ENCODE measurements at places on chromosomes 16 and 17.

DNA sequence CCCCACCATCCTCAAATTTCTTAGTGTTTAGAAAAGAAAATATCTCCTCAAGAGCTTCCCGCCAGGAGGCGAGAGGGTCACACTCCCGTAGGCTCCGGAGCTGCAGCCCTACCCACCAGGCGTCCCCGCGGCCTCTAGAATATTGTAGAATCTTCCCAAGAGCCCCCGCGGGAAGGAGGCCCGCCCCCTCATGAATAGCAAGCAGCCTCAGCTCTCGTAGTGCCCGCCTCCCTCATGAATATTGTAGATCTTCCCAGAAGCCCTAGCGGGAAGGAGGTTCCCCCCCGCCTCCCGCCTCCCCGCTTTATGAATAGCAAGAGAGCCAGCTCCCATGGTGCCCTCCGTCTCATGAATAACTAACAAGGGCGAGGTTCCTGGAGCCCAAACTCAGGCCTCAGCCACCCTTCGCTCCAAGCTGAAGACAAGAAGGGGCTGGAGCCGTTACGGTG is at the start of gene FBXO47:
Gene FBXO47 (minus strand): TSS at position 114 of the 449 bp plus-strand sequence. CDS start 4,378 bp downstream, outside the sequence.
- peak; percentile 90 for DNase-seq

- peak; percentile 61 for DNase-seq
Observed at GRCh38 chr16:14369734-14370598, 260.1 kb downstream of the PARN start.

- DNase-seq = peak; percentile 71
Observed at GRCh38 chr17:61412143-61412859, 12.7 kb downstream of the TBX2 start.

- DNase-seq = peak; percentile 11
Observed at GRCh38 chr16:74107795-74108610, 188.6 kb upstream of the PSMD7 start.

GRCh38 chr17:51152766-51153209 is 571 bp upstream of the NME1 start:
- no peak for DNase-seq

- DNase-seq = no peak
Observed at GRCh38 chr17:4272213-4272971, 8.6 kb upstream of the ANKFY1 start.

DNA sequence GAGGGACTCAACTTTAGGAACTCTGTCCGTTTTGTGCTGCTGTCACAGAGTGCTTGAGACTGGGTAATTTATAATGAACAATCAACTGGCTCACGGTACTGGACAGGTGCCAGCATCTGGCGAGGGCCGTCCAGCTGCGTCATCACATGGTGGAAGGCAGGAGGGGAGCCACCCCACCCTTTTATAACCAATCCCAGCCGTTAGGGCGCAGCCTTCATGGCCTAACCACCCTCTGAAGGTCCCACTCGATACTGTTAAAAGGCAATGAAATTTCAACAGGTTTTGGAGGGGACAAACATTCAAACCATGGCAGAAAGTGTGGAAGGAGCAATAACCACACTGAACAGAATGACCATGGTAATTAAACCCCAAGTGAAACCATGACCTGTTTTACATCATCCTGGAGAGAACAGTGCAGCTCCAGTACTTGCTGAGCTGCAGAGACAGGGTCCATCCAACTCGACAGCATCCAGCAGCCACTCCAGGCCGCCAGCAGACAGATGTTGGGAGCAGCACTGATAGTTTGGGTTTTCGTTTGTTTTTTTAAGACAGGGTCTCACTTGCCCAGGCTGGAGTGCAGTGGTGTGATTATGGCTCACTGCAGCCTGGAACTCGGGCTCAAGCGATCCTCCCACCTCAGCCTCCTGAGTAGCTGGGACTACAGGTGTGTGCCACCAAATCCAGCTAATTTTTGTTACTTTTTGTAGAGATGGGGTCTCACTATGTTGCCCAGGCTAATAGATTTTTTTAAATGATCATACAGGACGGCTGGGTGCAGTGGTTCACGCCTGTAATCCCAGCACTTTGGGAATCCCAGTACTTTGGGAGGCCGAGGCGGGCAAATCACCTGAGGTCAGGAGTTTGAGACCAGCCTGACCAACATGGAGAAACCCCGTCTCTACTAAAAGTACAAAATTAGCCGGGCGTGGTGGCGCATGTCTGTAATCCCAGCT is 11.0 kb downstream of the CHMP6 start:
- peak; percentile 52 for DNase-seq

- peak; percentile 10 for DNase-seq
Observed at GRCh38 chr16:19005561-19006445, 22.1 kb downstream of the TMC7 start.

- DNase-seq = no peak
Observed at GRCh38 chr16:86673956-86674453, 95.7 kb downstream of the FOXL1 start.

DNA sequence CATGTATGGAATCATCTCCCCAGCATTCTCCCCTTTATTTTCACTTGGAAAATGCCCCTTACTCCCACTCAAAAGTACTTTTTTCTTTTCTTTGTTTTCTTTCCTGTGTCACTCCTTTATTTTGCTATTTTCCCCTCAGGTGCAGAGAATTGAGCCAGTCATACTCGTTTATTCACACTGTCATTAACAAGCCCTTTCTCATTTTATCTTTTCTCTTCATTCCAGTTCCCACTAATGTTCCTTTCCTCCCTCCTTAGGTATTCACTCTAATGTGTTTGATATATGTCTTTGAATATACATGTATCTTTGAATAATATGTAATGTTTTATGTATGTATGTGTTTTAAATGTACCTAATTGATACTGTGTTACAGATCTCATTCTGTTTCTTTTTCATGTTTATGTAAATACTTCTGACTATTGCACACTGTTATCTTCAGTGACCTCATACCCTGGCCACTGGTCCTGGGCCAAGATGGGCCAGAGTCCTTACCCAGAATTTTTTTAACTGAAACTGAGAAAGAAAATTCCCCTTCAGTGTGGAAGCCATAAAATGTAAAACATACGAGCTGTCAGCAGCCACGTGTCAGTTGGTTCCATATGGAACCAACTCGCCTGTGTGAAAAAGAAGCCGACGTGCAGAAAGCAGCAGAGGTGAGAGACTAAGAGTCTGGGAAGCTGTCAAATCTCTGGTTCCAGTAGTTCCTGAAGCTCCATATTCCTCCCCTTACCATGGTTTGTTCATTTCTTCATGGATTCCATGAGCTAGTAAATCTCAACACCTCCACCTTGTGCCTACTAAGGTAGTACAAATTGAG is 5.8 kb downstream of the SRR start:
- DNase-seq = peak; percentile 33

DNA sequence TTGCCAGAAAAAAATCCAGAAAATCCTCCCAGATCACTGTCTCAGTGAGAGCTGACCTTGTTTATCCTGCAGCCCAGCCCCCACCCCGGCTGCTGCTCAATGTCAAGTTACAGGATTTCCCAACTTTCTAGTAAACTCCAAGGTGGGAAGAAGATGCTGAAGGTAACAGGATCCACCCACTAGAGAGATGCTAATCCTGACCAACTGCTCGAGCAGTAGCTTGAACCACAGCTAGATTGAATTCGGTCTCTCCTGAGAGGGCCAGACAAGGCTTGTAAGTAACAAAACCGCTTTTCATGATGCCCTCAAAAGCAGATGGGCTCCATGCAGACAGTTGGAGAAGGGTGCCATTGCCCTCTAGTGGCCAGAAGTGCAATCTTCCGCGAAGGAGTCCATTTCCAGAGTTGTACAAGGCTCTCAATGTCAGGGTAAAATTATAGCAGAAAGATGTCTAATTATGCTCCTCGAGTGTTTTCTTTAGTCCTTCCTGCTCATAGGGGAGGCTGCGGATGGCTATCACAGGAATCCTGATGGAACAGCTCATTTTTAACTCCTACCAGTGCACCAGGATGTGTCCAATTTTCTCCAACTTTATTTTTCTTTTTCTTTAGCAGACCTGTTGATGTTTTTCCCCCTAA is 3.9 kb downstream of the CDH11 start:
- DNase-seq = peak; percentile 86

DNA sequence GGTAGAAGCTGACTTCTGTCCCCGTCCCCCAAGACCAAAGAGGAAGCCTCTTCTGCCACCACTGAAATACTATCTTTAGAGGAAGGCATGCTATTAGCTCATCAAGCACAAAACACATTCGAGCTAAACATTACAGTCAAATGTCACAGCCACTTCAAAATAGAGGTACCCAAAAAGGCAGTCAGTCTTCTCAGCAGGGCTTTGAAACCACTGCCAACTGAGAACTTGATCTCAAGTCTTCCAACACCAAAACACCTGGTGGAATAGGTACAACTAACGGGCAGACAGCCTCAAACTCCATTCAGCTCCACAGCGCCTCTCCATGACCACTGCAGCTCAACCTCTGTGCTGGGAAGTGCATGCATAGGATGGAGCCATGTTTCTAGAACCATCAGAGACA is 36.0 kb downstream of the ZFHX3 start:
- DNase-seq = no peak

- DNase-seq = no peak
Observed at GRCh38 chr17:148757-149156, 11.4 kb downstream of the SCGB1C2 start.

DNA sequence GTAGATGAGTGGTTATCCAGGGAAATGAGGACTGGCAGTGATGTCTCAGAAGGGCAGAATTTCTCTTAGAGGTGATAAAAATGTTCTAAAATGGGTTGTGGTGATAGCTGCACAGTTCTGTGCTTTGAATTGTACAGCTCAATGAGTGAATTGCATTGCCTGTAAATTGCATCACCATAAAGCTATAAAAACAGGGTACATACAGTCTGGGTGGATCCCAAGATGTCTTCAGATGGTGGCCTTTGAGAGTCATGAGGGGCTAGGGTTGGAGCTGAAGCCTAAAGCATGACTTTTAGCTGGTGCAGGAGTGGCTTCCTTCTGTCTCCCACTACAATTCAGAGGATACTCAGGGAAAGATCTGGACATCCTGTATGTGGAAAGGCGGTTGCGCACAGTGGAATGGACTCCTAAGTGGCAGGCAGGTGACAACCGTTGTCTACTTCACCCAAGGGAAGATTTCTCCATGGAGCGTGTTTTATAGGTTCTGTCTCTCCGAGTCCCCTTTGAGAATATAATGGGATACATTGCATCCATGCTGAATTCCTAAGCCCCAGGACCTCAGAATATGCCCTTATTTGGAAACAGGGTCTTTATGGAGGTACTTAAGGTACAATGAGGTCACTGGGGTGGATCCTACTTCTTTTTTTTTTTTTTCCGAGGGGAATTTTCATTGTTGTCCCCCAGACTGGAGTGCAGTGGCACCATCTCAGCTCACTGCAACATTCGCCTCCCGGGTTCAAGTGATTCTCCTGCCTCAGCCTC is 1.6 kb upstream of the IL32 start:
- no peak for DNase-seq

DNA sequence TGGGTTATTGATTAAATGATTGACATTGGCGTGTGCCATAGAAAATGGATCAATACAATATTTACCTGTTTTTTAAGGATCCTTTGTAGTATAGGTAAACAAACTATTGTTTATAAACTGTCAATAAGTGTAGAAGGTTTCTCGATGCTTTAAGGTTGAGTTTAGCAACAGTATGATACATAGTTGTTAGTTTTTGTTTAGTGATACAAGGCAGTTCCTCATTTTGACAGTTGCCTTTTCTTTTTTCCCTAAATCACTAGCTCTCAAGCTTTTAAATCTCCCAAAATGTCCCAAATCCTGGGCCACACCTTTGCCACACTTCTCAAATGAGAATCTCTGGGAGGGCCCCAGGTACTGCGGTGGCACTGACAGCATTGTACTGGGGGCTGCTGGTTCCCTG is 57.3 kb downstream of the EPN2 start:
- no peak for DNase-seq

DNA sequence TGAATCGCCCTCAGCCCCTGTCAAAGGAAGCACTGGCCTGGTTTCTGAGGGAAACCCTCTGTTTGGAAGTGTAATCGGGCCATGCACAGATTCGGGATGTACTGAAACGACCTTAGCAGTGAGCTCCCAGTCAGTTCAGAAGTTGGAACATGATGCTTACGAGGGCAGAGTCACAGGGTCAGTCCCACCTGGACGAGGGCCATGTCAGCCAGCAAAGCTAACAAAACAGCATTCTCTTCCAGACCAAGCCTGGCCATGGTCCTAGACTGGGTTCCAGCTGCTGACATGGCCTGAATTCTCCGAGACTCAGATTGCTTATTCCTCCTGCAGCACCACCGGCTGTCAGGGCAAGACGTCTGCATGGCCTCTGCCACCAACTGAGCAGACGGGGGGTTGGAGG is 192.2 kb upstream of the WSCD1 start:
- DNase-seq = peak; percentile 25

- peak; percentile 67 for DNase-seq
Observed at GRCh38 chr17:81939881-81940385, 2.8 kb upstream of the PYCR1 start.

DNA sequence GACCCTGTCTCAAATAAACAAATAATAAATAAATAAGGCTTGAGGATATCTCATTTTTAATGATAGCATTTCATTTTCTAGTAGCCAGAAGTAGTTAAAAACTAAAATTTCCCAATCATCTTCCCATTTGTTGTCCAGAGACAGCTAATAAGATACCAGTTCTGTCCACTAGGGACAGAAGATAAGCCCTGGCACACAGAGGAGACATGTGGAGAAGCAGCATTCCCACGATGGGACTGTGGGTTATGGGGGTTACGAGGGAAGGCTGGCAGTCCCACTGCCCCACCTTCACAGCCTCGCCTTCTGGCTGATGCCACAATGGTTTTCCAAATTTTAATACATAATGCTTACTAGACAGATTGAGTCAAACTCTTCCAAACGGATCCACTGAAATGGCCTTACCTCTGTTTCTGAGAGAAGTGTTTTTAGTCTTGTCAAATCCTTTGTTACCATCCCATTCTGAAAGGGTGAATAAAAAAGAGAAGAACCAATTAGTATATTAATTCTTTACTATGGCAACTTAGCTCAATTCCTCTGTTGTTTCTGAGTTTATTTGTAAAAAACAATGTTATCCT is 44.2 kb downstream of the HELZ start:
- no peak for DNase-seq

DNA sequence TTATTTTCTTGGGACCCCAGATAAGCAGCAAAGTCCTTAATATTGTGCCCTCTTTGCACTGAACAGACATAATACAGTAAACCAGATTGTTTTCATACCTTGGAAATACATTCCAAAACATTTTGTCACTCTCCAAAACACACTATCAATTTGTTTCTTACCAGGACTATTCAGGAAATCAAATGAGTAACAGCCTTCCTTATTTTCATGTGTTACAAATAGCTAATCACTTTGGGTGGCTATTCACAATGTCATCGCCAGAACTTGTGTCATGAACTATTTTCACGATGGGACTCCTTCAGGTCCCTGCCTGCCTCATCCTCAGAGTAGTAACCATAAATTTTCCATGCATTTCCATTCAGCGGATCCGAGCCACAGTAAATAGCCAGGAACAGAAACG is 104.5 kb downstream of the MAP2K6 start:
- DNase-seq = peak; percentile 5

All from AG10803 (cell line).